Right atrium auricular region (tissue), 2 donors: ENCODE measurements at places on chromosomes 1 and 21. TPM values are rescaled to one million over a fixed set of nuclear protein-coding genes. Genes with fewer than 3 reads are reported as not detected.

Gene TMOD4
- not detected for total RNA-seq

Gene PLEKHG5
- 7.0 TPM for total RNA-seq

GRCh38 chr1:152053375-152053774 lies 16.6 kb upstream of the S100A11 start:
- no peak for DNase-seq

DNA sequence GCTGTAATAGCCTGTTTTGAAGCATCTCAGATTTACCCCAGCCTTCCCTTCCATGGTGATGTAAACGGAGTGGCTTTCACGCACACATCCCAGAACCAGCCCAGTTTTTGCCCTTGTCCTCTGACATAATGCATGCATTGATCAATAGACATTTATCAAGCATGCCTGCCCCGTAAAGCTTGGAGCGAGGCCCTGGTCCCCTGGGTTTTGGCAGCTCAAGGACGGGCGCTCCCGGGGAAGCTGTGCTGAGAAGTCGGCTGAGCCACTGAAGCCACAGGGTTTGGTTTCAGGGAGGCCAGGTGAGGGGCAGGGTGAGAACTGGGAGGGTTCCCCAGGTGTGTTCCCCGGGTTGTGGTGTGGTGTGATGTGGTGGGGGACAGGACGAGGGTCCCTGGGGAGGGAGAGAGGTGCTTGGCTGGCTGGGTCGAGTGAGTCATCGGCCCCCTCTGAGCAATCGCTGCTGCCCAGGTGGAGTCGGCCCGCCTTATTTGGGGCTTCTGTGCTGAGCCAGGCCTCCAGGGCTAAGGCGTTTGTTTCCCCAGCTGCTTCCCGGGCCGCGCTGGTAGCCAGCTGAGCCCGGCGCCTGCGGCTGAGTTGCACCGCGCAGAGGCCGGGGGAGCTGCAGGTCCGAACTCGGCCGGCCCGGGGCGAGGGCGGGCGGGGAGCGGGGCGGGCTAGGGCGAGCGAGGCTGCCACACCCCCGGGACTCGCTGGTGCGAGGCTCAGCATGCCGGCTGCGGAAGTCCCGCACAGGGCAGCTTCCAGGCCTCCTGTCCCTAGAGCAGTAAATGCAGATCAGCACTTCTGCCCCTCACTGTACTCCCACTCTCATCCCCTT lies 23.6 kb downstream of the ATP2B4 start:
- DNase-seq: no peak

DNA sequence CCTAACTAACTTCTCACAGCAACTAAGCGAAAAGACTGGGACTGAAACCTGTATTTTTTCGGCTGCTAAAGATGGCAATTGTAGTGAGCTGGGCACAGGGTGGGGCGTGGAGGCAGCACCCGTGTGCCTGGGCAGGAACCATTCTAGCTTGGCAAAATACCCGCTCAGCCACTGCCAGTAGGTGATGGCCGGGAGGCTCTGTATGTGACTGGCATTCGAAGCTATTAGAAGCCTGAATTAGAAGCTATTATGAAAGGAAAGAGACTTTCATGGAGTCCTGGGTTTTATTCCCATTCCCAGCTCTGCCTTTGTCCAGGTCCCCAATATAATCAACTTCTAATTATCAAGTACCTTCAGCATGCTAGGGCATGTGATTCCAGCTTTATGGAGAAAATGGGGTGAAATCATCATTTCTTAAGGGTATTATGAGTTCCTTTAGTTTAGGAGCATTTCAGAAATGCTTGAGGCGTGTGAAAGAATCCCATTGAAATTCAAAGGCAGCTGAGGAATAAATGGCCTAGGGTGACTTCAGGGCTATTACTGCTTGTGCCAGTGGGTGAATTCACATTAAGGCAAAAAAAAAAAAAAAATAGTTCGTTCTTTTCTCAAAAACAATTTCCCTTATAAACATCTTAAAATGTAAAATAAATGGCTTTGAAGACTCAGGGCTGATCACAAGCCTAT lies 125.6 kb downstream of the KCNN3 start:
- no peak for DNase-seq

GRCh38 chr1:117166076-117166475 lies 44.5 kb upstream of the TRIM45 start:
- DNase-seq: no peak

DNA sequence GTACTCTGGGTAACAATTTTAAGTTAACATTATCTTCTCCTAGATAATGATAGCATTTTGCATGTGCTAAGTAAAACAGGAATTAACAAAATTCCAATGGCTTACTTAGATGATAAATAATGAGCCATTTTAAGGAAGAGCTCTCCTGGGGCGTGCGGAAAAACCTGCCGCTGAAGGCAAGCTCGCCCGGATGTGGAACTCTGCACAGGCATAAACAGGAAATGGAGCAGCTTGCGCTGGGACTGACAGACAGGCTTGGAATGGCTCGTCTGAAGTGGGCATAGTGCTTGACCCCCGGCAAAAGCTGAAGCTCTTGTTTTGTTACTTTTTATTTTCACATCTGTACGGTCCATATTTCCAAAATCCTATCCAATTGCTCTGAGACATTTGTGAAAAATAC lies 169.2 kb downstream of the ZNF281 start:
- no peak for DNase-seq

GRCh38 chr1:82161700-82162141 lies 361.0 kb downstream of the ADGRL2 start:
- DNase-seq: no peak

GRCh38 chr1:40130892-40131291 lies 30.3 kb upstream of the RLF start:
- no peak for DNase-seq

DNA sequence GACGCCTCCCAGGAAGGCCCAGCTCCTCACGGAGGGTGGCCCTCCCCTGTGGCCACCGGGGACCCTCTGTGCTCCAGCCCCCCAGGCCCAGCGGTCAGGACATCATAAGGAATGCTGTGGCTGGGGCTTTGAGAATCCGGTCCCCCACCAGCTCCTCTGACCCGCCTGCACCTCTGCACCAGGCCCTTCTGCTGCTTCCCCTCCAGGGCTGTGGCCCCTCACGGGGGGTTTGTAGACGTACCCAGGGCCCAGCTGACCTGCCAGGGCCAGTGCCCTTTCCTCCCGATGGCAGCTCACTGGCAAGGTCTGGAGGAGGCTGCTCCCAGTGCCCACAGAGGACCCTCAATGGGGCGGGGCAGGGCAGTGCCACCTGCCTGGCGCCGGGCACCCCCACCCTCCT lies 103.9 kb upstream of the TTC34 start:
- no peak for DNase-seq

- DNase-seq: no peak
These were observed 76.8 kb downstream of the SLC45A1 start for GRCh38 chr1:8394456-8395321.

GRCh38 chr1:38102636-38103035 lies 56.0 kb upstream of the POU3F1 start:
- no peak for DNase-seq
